NCI-H510A treated with DMSO at 0.1 percent for 48 hours (cell line): ENCODE measurements at places on chromosomes 16 and 17.

- no peak for DNase-seq
These were observed 105.2 kb downstream of the RBFOX1 start for GRCh38 chr16:7437843-7438242.

DNA sequence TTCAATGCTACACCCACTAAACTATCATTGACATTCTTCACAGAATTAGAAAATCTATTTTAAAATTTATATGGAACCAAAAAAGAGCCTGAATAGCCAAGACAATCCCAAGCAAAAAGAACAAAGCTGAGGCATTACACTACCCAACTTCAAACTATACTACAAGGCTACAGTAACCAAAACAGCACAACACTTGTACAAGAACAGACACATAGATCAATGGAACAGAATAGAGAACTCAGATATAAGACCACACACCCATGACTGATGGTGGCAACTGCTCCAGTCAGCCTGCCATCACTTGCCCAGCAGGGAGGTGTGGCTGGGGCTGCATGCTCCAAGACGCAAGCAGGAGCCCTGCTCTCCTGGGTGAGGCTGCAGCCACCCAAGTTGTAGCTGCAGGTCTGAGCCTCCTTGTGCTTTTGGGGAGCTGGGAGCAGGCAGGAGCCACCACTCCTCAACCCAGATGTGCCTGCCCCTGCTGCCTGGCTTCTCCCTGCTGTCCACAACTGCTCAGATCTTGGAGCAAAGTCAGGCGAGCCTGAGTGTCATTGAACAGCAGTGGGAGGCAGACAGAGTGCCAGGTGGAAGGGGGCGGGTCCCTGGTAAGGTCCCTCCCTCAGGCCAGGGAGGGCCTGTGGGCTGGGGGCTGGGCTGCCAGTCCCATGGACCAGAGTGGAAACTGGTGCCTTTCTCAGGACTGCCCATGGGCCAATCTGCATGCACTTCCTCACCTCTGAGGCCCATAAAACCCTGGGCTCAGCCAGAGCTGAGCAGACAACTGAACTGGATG lies 24.7 kb downstream of the SSH2 start:
- DNase-seq = no peak

GRCh38 chr17:47800686-47801085 lies 20.9 kb downstream of the OSBPL7 start:
- DNase-seq = no peak

DNA sequence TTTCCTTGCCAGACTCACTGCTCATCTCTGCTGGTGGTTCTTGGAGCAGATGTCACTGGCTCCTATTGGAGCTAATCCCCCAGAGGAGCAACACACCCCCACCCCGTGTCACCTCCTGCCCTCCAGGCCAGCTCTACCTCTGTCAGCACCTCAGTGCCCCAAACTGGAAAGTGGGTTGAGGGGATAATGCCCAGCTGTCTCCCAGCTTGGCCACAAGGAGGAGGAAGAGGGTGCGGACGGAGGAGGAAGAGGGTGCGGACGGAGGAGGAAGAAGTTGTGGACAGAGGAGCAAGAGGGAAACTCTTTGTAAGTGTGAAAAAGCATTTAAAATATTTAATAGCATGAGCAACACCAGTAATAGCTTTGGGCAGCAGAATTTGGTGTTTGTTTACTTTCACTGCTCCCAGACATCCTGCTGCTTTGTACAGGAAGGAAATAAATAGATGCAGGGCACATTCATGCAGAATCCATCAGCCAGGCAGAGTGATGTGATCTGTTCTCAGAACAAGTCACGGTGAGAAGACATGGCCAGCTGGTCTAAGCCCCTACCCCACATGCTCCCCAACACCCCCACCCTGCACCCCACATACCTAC lies 82.5 kb downstream of the C17orf67 start:
- DNase-seq = no peak

GRCh38 chr16:24045641-24046040 lies 209.9 kb downstream of the PRKCB start:
- no peak for DNase-seq

GRCh38 chr17:39979893-39980350 lies 685 bp upstream of the PSMD3 start:
- DNase-seq = peak; percentile 54

GRCh38 chr16:50316102-50316847 lies 49.9 kb downstream of the ADCY7 start:
- no peak for DNase-seq

DNA sequence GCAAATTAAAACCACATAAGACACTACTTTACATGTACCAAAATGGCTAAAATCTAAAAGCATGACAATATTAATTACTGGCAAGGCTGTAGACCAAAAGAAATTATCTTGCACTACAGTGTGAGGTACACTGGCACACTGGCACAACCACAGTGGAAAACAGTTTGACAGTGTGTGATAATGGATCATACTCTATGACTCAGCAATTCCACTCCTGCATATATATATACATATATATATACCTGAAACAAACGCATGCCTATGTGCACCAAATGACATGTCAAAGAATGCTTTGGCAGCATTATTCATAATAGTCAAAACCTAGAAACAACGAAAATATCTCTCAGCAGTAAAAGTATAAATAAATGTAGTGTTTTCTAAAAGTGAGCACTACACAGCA lies 4.6 kb upstream of the DYNLRB2 start:
- no peak for DNase-seq

- no peak for DNase-seq
These were observed 107.6 kb downstream of the TTC19 start for GRCh38 chr17:16107165-16107770.

DNA sequence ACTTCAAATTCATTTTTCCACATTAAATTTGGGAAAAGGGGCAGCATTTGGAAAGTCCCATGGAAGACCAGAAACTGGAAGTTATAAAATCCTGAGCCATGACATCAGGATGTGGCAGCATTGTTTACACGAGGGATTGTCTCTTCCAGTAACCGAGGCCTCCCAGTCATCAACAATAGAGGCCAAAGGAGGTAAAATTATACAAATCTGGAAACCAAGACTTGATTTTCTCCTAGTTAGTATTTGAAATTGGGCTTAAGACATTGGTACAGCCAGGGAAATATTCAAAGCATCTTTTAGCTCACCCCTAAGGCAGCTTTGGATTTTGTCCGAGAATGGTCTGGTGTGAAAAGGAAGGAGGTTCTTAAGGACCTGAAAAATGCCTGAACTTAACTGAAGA lies 251.6 kb upstream of the FOXF1 start:
- no peak for DNase-seq

DNA sequence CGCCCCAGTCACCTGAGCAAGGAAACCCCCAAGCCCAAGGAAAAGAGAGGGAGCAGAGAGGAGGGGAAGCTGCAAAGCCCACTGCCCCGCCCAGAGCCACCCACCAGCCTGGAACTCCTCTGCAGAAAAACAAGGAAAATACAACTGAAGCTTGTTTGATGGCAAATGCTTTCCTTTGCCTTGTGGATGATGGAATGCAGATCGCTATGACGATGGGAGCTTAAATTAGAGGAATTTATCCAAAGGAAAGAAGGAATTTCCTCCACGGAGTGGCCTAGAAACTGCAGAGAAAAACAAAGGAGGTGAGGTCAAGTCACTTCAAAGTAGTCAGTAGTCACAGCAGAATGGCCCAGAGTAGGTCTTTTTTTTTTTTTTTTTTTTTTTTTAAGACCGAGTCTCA lies 31.5 kb upstream of the ASGR2 start:
- DNase-seq = no peak

DNA sequence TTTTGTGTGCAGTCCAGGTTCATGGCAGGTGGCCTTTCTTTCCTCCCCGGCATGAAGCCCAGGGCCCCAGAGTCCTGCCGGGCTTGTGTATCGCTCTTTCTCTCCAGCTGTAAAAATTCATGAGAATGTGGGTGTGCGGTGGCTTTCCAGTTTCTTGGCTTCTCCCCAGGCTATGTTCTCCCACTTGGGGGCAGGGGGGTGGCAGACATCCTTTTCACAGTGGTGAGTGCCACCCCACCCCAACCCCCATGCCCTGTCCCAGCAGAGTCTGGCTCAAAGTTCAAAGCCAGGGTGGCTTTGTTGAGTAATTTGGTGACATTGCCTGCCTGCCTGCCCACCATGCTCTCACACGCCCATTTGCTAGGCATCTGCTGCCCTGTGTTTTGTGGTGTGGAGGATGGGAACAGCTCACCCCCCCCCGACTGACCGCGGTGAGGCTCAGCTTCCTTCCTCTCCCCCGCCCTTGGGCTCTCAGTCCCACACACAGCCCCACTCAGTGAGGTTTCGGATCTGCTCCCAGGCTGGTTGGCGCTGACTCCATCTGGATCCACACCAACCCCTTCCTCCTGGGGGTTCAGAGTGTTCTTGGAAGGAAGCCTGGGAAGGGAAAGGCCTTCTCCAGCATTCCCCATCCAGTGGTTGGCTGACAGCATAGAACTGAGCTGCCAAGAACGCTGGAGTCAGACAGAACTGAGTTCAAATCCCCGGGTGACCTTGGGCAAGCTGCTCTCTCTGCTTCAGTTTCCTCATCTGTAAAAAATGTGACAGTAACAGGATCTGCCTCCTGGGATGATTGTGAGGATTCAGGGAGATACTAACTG lies 36.0 kb downstream of the CHD9 start:
- no peak for DNase-seq

GRCh38 chr17:21165922-21166594 lies 39.3 kb downstream of the DHRS7B start:
- no peak for DNase-seq

GRCh38 chr17:82204831-82205719 lies 7.6 kb downstream of the CCDC57 start:
- DNase-seq = no peak

DNA sequence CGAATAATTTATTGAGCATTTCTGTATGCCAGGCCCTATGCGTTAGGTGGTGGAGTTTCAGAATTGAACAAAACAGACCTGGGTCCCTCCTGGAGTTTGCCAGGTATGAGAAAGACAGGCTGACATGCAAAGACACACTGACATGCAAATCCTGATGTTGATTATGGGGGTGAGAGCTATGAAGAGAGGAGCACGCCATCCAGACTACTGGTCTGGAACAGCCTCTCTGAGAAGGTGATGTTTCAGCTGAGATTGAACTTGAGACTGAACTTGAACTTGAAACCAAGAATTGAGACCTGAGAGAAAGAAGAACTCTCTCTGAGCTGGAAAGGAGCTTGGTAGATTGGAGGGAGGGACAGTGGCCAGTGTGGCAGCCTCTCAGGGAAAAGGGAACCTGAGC lies 14.2 kb upstream of the CACNG4 start:
- no peak for DNase-seq

GRCh38 chr17:48149787-48150463 lies 42.4 kb downstream of the SNX11 start:
- no peak for DNase-seq

GRCh38 chr16:28098959-28099945 lies 35.7 kb upstream of the GSG1L start:
- DNase-seq = no peak

- no peak for DNase-seq
These were observed 117.0 kb downstream of the AATF start for GRCh38 chr17:37065486-37066321.

- DNase-seq = no peak
These were observed 17.2 kb downstream of the NCBP3 start for GRCh38 chr17:3828852-3829232.

DNA sequence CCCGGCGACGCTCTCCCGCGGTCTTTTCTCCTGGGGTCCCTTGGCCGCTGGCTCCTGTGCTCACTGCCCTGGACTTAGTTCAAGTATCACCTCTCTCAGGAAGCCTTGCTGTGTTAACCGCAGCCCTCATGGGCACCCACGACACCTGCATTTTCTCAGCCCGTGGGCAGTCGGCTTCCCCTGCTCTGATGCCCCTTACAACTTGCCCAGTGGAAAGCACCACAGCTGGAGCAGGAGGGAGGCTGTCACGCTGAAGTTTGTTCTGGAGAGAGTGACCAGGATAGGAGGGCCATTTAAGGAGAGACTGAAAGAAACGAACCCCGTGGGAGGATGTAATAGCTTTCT lies 395 bp downstream of the STXBP4 start:
- DNase-seq = no peak

- DNase-seq = peak; percentile 75
These were observed 579 bp upstream of the CYBA start for GRCh38 chr16:88651276-88651988.

DNA sequence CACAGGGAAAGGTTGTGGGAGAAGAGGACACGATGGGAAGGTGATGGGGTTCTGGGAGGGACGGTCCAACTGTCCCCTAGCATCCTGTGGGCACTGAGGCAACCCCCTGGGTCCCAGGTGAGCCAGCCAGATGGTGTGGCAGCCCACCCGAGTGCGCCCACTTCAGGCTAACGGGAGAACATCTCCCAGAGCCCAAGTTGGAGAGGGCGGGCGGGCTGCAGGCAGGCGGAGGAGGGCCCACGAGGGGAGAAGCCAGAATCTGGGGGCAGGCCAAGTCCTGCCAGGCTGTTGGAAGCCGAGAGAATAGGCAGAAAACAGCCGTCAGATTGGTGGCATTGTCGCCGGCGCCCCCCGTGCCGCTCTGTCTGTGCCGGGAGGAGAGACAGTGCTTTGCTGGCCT lies 13.8 kb upstream of the ABCC3 start:
- DNase-seq = no peak

- DNase-seq = no peak
These were observed 18.4 kb downstream of the ESRP2 start for GRCh38 chr16:68217506-68217905.

GRCh38 chr17:40343219-40344119 lies 21.1 kb downstream of the GJD3 start:
- no peak for DNase-seq

- DNase-seq = no peak
These were observed 2.7 kb downstream of the FBXO31 start for GRCh38 chr16:87380881-87381280.

- peak; percentile 11 for DNase-seq
These were observed 95.0 kb downstream of the PLCG2 start for GRCh38 chr16:81873843-81874752.

DNA sequence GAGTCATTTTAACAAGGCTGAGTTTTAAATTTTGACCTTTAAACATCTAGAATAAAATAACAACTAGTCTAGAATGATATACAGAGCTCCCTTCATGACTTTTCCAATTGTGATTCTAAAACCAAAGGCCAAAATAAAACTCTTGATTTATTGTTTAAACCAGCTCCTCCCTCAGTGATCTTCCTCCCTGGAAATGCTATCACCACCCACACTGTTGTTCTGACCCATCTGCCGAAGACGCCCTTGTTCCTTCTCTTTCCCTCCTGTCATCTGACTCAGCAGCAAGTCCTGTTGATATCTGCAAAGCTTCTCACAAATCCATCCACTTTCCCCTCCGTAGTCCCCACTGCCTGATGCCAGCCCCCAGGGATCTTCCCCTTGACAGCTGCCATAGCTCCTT lies 231.6 kb upstream of the DYNLRB2 start:
- no peak for DNase-seq

DNA sequence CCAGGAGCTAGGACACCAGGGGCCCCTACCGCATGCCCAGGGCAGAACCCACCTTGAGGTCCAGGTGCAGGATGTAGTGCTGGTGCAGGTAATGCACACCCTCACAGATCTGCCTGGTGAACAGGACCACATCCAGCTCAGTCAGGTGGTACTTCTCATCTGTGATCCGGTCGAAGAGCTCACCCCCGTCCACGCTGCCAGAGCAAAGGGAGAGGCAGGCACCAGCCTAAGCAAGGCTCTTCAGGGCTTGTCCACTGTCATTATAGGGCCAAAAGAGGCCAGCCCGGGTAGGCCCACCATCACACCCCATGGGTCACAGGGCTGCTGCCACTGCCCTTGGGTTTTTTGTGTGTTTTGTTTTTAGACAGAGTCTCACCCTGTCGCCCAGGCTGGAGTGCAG lies 21.0 kb downstream of the MYLK3 start:
- no peak for DNase-seq

- peak; percentile 87 for DNase-seq
These were observed 499.1 kb downstream of the KCNJ2 start for GRCh38 chr17:70668276-70668937.
